ENCODE measurements at places on chromosomes 2 and 18. TPM values are rescaled to one million over a fixed set of nuclear protein-coding genes. Genes with fewer than 3 reads are reported as not detected.

SPEG gene
- total RNA-seq: 4.1 TPM

COPS9 gene
- total RNA-seq: 77.6 TPM

NOSTRIN gene
- not detected for total RNA-seq

DCDC2C gene
- total RNA-seq: not detected

DNA sequence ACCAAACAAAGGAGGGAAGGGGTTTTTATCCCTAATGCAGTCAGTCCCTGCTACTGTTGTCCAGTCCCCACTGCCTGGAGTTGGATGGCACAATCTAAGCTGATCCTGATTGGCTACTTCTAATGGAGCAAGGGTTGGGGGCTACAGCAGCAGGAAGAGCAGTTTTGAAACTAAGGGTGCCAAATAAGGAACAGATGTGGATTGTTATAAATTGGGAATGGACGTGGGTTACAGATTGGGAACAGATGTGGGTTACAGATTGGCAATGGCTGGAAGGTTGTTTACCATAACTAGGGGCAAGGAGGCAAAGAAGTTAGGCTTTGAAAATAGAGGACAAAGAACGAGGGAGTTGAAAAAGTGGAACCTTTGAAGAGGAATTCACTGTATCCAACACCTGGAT lies 16.0 kb upstream of the PROM2 start:
- DNase-seq: no peak

- no peak for DNase-seq
Measured at GRCh38 chr2:76998704-76999103, 523.5 kb downstream of the LRRTM4 start.

GRCh38 chr2:169853041-169853668 lies 25.9 kb downstream of the UBR3 start:
- DNase-seq: no peak

- no peak for DNase-seq
Measured at GRCh38 chr18:64377446-64377845, 228.6 kb upstream of the LINC00305 start.

DNA sequence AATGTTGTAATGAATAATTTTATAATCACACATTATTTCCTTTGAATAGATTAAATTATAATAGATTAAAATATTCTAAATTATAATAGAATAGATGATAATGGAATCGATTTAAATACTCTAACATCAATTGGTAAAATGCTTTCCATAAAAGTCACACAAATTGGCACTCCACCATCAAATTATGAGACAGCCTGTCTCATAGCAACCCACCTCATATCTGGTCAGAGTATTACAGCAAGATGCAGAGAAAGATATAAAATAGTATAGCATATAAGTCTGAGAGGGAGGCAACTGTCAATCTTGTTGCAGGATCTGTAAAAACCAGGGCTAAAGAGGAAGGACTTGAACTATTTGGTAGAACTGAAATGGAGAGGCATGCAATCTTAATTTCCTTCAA lies 98.4 kb upstream of the NCKAP5 start:
- DNase-seq: no peak

- DNase-seq: no peak
Measured at GRCh38 chr2:98245491-98245890, 100.8 kb upstream of the CNGA3 start.

DNA sequence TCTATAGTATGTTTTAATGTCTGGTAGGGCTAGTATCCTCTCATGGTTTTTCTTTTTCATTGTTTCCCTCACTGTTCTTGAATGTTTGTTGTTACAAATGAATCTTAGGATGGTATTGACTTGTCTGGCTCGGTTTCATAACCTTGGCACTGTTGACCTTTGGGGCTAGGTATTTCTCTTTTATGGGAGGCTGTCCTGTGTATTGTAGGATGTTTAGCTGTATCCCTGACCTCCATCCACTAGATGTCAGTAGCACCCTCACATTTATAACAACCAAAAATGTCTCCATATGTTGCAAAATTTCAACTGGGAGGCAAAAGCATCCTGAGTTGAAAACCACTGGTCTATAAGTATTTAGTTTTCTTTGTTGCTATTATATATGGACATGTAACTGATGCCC lies 7.0 kb upstream of the AOX1 start:
- no peak for DNase-seq

- no peak for DNase-seq
Measured at GRCh38 chr18:75257605-75258004, 47.0 kb downstream of the TSHZ1 start.

DNA sequence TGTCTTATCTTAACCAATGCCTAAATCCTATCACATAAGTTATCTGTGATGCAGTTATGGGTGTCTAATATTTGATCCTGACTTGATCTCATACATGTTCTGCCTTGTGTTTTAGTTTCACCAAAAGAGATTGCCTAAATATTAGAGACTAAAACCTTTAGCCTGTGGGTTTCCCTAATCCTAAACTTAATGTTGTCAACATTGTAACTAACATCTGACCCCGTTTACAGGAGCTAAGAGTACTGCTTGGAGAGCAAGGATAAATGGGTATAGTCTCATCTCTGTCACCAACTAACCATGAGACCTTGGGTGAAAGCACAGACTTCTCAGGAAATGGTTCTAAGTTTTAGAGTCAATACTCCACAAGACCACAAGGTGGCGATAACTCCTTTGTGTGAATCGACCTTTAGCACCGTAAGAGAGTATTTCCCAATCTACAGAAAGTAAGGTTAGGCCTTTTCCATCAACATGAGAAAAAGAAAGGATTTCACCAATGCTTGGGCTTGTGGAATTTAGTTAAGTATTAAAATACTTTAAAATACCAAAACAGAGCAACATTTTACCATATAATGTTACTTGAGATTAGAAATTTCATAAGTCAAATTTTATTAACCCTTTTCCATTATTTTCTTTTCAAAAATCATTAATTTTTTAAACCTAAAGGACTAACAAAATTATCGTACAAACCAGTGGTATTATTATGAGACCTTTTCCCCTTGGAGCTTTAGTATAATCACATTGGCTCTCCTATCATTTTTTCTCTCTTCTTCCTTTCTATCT lies 60.5 kb downstream of the G6PC2 start:
- peak; percentile 10 for DNase-seq

GRCh38 chr2:64932371-64933216 lies 56.6 kb upstream of the SLC1A4 start:
- no peak for DNase-seq

- DNase-seq: no peak
Measured at GRCh38 chr2:105143094-105143466, 98.5 kb upstream of the GPR45 start.

GRCh38 chr18:58584200-58585127 lies 44.4 kb downstream of the ALPK2 start:
- DNase-seq: no peak

DNA sequence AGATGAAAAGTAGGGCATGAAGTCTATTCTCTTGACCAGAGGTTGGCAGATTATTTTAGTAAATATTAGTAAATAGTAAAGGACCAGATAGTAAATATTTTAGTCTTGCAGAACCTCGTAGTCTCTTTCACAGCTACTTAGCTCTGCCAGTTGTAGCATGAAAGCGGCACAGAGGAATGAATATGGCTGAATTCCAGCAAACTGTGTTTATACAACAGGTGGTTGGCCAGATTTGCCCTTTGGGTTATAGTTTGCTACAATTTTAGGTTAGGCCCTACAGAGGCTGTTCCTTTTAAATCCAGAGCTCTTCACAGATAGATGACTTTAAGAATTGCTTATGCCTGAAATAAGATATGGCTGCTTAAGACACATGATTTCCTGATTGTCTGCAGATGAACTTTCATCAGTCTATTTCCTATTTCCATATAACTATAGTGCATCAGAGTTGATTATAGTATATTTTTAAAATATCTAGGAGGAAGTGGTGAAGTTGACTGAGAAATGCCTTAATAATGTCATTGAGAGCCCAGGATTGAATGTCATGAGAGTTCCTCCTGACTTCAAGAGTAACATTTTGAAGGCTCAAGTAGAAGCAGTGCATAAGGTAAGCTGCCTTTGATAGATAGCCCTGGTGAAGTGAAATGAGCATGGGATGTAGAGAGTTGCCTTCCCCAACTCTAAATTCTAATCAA lies 80.5 kb downstream of the TMEM185B start:
- no peak for DNase-seq

Data from CD4-positive, CD25-positive, alpha-beta regulatory T cell (primary cell).